ENCODE measurements at places on chromosomes 11 and 22.

- no peak for DNase-seq
Measured at GRCh38 chr11:70625051-70625450, 226.7 kb downstream of the CTTN start.

DNA sequence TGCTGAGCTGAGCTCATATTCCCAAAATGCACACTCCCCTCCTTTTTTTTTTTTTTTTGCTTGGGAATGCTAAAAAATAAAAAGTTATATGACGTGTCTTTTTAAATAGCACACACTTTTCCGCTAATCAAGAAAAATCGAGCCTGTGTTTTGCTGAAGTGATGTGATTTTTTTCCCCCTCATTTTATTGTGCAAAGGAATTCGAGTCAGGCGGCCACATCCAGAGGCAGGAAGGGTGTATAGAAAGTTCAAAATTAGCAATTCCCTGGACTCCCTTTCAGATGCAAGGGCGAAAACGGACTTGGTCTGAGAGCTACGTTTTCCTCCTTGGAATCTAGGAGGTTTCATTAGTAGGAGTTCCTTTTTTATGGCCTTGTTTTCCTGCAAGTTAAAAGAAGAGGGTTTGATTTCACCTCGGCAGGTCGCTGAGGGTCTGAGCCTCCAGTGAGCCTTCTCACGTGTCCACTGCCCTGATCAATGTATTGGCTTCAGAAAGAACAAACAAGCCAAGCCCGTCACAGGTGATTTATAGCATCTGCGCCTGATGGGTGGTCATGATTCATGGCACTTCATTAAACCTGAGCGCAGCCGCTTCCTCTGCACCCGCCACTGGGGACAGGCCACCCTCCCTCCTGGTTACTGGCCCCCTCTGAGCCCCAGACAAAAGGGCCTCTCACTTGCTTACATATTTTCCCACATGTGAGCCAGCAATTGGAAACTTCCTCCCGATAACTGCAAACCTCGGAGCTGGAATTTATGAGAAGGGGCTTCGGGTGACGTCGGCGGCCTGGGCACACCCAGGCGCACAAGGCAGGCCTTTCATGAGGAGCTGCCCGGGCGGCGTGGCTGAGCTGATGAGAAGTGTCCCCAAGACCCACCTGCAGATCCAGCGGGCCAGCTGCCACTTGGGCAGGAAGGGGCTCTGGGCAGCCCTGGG lies 64.4 kb upstream of the LINC01488 start:
- no peak for DNase-seq

- no peak for DNase-seq
Measured at GRCh38 chr11:72405009-72405408, 29.3 kb downstream of the CLPB start.

DNA sequence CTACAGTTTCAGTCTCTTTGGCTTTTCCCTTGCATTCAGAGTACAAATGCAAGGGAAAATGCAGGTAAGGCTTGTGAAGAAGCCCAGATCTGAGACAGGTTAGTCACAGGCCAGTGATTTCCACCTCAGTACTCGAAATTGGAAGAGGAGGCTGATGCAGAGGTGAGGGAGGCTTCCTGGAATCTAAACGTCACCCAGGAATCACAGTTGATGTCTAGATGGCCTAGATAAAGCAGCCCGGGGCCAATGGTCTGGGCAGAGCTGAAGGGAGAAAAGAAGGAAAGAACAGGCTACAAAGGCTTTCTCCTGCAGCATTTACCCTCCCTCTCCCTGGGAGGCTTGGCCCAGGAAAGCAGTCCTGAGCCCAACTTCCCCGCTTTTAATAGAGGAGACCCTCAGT lies 8.5 kb downstream of the TRIM6 start:
- DNase-seq = no peak

DNA sequence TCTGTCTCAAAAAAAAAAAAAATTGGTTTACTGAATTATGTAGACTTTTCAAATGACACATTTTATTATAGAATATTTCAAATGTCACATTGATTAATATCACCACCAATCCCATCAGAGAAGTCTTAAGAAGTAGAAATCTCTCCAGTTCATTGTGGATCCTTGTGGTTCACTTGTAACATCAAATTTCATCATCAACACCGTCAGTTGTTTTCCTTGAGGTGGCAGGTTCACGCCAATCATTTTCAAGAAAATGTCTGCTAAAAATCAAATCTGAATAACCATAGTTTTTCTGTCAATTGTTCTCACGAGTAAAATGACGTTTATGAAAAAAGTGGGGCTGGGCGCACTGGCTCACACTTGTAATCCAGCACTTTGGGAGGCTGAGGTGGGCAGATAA lies 50.3 kb downstream of the TMPRSS5 start:
- no peak for DNase-seq

DNA sequence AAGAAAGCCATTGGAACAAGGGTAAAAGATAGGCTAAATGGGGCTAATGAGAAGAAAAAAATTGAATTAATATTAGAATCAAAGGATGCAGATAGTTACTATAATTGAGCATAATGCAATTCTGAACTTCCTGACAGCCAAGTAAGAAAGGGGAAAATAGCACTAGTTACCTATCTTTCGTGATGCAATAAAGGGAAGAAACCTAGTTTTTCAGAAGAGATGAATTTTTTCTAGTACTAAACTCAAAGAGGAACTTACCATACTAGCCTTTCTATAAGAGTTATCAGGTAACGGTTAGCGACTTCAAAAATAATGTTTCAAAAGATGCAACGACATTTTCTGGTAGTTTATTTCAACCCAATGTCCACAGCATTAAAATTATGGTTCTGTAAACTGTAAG lies 8.8 kb upstream of the WT1 start:
- no peak for DNase-seq

- DNase-seq = no peak
Measured at GRCh38 chr22:40463683-40464082, 93.3 kb downstream of the SGSM3 start.

DNA sequence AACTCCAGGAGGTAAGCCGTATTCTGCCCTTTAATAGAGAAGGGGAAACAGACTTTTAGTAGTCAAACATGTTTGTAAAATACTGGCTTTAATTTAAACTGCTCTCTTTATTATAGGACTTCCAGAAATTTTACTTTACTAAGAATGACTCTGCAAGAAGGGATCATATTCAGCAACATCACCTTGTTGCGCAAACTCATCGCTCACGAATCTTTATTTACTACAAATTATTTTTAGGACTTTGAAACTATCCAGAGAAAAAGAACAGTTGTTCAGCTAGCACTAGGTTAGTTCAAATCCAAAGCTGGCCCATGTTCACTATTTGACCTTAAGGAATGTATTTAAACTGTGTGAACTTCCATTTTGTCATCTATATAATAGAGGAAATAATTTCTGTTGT lies 498.3 kb upstream of the TENM4 start:
- DNase-seq = no peak

DNA sequence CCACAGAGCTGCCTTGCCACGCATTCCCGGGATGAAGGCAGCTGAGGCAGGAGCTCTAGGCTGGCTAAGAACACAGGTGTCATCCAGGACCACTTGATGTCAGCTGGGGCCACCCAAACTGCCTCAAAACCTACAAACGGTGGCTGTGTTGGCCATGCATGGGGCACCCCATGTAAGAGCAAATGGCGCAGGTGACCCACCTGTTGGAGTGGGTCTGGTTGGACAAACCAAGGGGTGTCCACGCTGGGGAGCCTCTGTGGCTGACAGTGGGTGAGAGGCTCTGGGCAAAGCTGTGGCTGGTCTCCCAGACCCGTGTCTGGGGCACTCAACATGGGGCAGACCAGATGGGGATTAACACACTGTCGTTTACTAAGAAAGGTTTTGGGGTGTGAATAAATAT lies 19.0 kb upstream of the SYT8 start:
- no peak for DNase-seq

DNA sequence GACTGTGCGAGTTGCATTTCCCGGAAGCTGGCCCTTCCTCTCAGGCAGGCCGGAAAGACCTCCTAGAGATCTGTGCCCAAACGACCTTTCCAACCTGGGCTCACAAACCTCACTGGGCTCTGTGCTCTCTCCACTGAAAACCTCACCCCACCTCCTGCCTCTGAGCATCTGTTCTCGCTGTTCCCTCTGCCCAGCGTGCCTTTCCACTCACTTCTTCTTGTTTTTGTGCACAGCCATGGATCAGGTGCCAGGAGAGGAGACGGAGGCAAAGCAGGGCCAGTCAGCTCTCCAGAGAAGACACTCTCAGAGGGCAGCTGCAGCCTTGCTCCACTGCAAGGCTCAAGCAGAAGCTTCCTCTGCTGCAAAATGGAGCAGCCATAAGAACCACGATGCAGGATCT lies 10.9 kb upstream of the CPT1A start:
- DNase-seq = no peak
